A549 treated with AZD2906 at 1 μM for 4 hours (cell line): ENCODE measurements at places on chromosomes 1 and 21. TPM values are rescaled to one million over a fixed set of nuclear protein-coding genes. Genes with fewer than 3 reads are reported as not detected.

The CCDC17 gene
- 0.14 to 0.26 TPM (median 0.23 TPM) in 5 replicates for total RNA-seq

The LACTBL1 gene
- not detected in 5 replicates for total RNA-seq

The XCL2 gene
- total RNA-seq: not detected in 5 replicates

The TACSTD2 gene
- total RNA-seq: not detected in 5 replicates

The HSD3B2 gene
- not detected in 5 replicates for total RNA-seq

The RGS4 gene
- 0.10 TPM in 1 of 5 replicates, not detected in the others for total RNA-seq

The SMIM1 gene
- 0.89 to 2.2 TPM (median 1.5 TPM) in 5 replicates for total RNA-seq

The BLZF1 gene
- 12.5 to 19.3 TPM (median 13.4 TPM) in 5 replicates for total RNA-seq

The DMRTA2 gene
- 0.09 to 0.13 TPM (median 0.10 TPM) in 5 replicates for total RNA-seq

The RNU1-1 gene
- 4.0 to 44.9 TPM (median 4.2 TPM) in 4 of 5 replicates, not detected in the other for total RNA-seq

The S100A13 gene
- total RNA-seq: 171 to 189 TPM (median 177 TPM) in 5 replicates

The FAM3B gene
- not detected in 5 replicates for total RNA-seq

The FCER1A gene
- not detected in 5 replicates for total RNA-seq

The LIPI gene
- total RNA-seq: not detected in 5 replicates

The GRIK1 gene
- not detected in 5 replicates for total RNA-seq

The NMNAT1 gene
- total RNA-seq: 2.0 to 3.5 TPM (median 2.2 TPM) in 5 replicates

The BMP8B gene
- total RNA-seq: 4.2 to 5.2 TPM (median 5.0 TPM) in 5 replicates

The KRTAP11-1 gene
- not detected in 5 replicates for total RNA-seq

The IVL gene
- total RNA-seq: 0.06 to 0.18 TPM (median 0.11 TPM) in 4 of 5 replicates, not detected in the other
